ENCODE measurements at places on chromosomes 1 and 21. TPM values are rescaled to one million over a fixed set of nuclear protein-coding genes. Genes with fewer than 3 reads are reported as not detected.

The LEFTY1 gene
- 0.82 TPM for total RNA-seq

The FCRL6 gene
- total RNA-seq, result not detected

The NKAIN1 gene
- total RNA-seq, result 1.4 TPM

The CRYAA gene
- not detected for total RNA-seq

The TNNI3K gene
- 0.23 TPM for total RNA-seq

The RAB42 gene
- total RNA-seq, result 0.27 TPM

The TACSTD2 gene
- total RNA-seq, result 0.04 TPM

The LCE3E gene
- not detected for total RNA-seq

The PLPPR4 gene
- 0.04 TPM for total RNA-seq

The ATP6V1G3 gene
- not detected for total RNA-seq

The S100A13 gene
- 583 TPM for total RNA-seq

The CR2 gene
- total RNA-seq, result not detected

The OR2T33 gene
- total RNA-seq, result 0.32 TPM

The IL6R gene
- 11.6 TPM for total RNA-seq

The LRRN2 gene
- not detected for total RNA-seq

The CGN gene
- 1.0 TPM for total RNA-seq

The SHE gene
- 0.11 TPM for total RNA-seq

The WDR64 gene
- not detected for total RNA-seq

The ALPL gene
- 0.53 TPM for total RNA-seq

The FCRL1 gene
- total RNA-seq, result not detected

The LYPLAL1 gene
- 23.7 TPM for total RNA-seq

The TAS1R2 gene
- total RNA-seq, result not detected

The TP73 gene
- 7.4 TPM for total RNA-seq

The CASQ1 gene
- total RNA-seq, result not detected

The BMP8B gene
- total RNA-seq, result 10.9 TPM

The KDM5B gene
- total RNA-seq, result 68.1 TPM

The COL8A2 gene
- 1.1 TPM for total RNA-seq

The FAM151A gene
- not detected for total RNA-seq

The CTBS gene
- total RNA-seq, result 4.4 TPM

The FAM72C gene
- total RNA-seq, result 9.7 TPM

The FAAP20 gene
- 62.5 TPM for total RNA-seq

The TEDDM1 gene
- not detected for total RNA-seq

The S100A4 gene
- 142 TPM for total RNA-seq

The RPTN gene
- total RNA-seq, result not detected

The NTMT2 gene
- total RNA-seq, result not detected

The RWDD3 gene
- total RNA-seq, result 13.6 TPM

The TMEM79 gene
- total RNA-seq, result 4.0 TPM

The C1QTNF12 gene
- 7.0 TPM for total RNA-seq

The LORICRIN gene
- total RNA-seq, result not detected

The HNRNPR gene
- total RNA-seq, result 269 TPM

The LIN28A gene
- total RNA-seq, result not detected

The CD34 gene
- total RNA-seq, result not detected

The TFF3 gene
- total RNA-seq, result 0.40 TPM

The CCSAP gene
- 17.8 TPM for total RNA-seq

The RRP15 gene
- total RNA-seq, result 32.3 TPM

The CHI3L2 gene
- total RNA-seq, result 0.34 TPM

The RNF19B gene
- total RNA-seq, result 21.9 TPM

The NBPF1 gene
- total RNA-seq, result 15.4 TPM

The MFSD2A gene
- total RNA-seq, result 20.3 TPM
